CD8-positive, alpha-beta memory T cell (primary cell): ENCODE measurements at places on chromosomes 12 and 14. TPM values are rescaled to one million over a fixed set of nuclear protein-coding genes. Genes with fewer than 3 reads are reported as not detected.

The FLRT2 gene
- not detected for total RNA-seq

The RBP5 gene
- 0.31 TPM for total RNA-seq

The PDZRN4 gene
- not detected for total RNA-seq

The RIN3 gene
- 46.0 TPM for total RNA-seq

The TPPP2 gene
- total RNA-seq = not detected

The RNASE1 gene
- total RNA-seq = 4.3 TPM

The FAM181A gene
- not detected for total RNA-seq

The DEGS2 gene
- 0.35 TPM for total RNA-seq

DNA sequence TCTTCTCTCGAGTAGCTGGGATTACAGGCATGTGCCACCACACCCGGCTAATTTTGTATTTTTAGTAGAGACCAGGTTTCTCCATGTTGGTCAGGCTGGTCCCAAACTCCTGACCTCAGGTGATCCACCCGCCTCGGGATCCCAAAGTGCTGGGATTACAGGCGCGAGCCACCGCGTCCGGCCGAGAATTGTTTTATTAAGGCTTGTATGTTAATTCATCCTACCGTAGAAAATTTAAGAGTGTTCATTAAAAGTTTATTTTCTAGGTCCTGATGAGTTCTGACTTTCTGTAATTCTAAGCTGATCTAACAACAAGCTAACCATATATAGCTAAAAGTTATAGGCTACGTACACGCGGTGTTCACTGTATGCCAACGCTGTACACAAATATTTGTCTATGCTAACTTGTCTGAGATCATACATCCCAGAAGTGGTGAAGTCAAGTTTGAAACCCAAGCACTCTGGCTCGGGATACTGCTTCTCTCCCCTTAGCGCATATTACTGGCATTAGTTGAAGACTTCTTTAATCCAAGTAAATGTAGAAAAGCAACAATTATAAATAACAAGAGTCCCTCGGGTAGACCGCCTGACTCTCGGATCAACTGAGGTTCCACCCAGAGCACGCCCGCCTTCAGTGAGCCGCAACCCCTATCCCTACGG is 570 bp upstream of the MRPS35 start:
- peaks cover 13% of the 10 kb centered on the region for H3K4me1 ChIP-seq
- no peak for DNase-seq
- peak overlapping the region; percentile 73 for H3K4me3 ChIP-seq
- H3K36me3 ChIP-seq = no peaks in the 10 kb centered on the region
- no peaks in the 10 kb centered on the region for H3K27me3 ChIP-seq

GRCh38 chr12:132724506-132725241 is 14.0 kb downstream of the PGAM5 start:
- no peaks in the 10 kb centered on the region for H3K4me1 ChIP-seq
- no peak overlapping the region for H3K4me3 ChIP-seq
- H3K27ac ChIP-seq = no peak overlapping the region
- no peak for DNase-seq
- H3K27me3 ChIP-seq = no peaks in the 10 kb centered on the region

GRCh38 chr14:62428429-62429203 is 616.6 kb downstream of the KCNH5 start:
- no peak overlapping the region for H3K4me3 ChIP-seq
- H3K27ac ChIP-seq = no peak overlapping the region
- H3K4me1 ChIP-seq = no peaks in the 10 kb centered on the region

GRCh38 chr12:57057067-57057751 is 7.3 kb upstream of the MYO1A start:
- H3K27ac ChIP-seq = no peak overlapping the region
- DNase-seq = no peak
- H3K4me3 ChIP-seq = no peak overlapping the region
- peaks cover 5% of the 10 kb centered on the region for H3K4me1 ChIP-seq

DNA sequence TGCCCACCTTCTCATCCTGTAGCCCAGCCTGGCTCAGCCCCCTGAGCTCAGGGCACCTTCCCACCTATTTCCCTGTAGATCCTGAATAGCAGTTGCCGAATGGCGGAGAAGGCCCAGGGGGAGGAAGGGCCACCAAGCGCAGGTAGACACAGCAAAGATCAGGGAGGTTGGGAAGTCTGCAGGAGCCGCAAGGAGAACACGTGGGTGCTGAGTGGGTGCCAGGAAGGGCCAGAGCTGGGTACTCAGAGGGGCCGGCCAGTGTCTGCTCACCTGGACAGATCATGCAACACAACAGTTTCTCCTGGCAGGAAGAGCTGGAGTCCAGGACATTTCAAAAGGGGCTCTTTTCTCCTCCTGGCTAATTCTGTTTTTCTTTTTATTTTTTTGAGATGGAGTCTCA is 30.6 kb downstream of the CHGA start:
- no peak for DNase-seq
- H3K4me1 ChIP-seq = no peaks in the 10 kb centered on the region
- no peak overlapping the region for H3K4me3 ChIP-seq
- no peaks in the 10 kb centered on the region for H3K27me3 ChIP-seq

DNA sequence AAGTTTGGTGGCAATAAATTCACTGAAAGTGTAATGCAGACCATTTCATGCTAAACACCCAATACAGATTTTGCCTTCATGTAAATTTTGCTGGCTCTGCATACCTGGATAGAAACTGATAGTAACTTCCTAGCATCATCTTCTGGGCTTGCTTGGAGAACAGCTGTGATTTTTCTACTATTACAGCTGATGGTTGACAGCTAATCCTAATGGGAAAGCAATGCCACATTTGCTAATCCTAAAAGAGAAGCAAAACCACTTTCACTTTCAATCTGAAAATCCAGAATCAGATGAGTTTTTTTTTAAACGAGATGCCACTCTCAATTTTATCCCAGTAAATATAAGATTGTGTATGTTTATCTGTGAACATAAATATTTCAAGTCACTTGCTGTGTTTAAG is 1035.9 kb downstream of the TRHDE start:
- H3K27me3 ChIP-seq = no peaks in the 10 kb centered on the region
- no peak overlapping the region for H3K4me3 ChIP-seq
- DNase-seq = no peak

DNA sequence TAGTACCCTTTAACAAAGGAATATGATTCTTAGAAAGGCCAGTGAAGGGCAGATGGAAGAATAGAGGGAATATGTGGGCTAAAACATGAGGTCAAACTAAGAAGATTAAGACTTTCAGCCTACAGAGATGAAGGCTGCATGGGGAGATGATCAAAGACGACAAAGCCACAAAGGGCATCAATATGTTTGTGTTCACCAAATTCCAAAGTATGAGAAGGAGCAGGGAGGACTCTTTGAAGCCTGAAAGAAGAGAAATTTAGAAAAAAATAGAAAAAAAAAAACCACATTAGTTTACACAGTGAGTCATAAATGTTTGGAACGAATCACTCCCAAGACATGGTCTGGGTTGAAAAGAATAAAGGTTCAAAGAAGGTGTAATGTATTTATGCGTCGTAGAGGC is 131.8 kb downstream of the NEDD1 start:
- no peak overlapping the region for H3K4me3 ChIP-seq
- H3K4me1 ChIP-seq = no peaks in the 10 kb centered on the region
- H3K27ac ChIP-seq = no peak overlapping the region
- no peaks in the 10 kb centered on the region for H3K27me3 ChIP-seq

GRCh38 chr12:124501112-124501561 is 66.3 kb downstream of the NCOR2 start:
- DNase-seq = no peak
- H3K27me3 ChIP-seq = no peaks in the 10 kb centered on the region
- no peak overlapping the region for H3K27ac ChIP-seq
- H3K4me1 ChIP-seq = no peaks in the 10 kb centered on the region
- H3K4me3 ChIP-seq = no peak overlapping the region

DNA sequence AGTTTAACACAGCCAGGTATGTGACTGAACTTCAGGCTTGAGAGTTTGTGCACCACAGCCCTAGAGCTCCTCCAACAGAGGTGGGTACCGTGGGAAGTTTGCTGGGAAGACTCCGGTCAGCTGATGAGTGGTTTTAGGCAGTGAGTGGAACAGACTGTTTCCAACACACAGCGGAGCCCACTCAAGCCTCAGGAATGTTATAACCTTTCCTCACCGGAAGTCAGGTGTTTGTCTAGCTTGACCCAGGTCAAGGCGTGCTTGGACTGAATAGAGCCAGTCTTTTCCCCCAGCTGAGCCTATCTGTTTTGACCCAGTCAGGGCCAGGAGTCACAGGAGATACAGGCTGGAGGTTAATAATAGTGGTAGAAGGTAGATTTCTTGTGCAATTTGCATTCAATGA is 138.4 kb upstream of the PARP11 start:
- H3K4me3 ChIP-seq = no peak overlapping the region
- H3K36me3 ChIP-seq = no peaks in the 10 kb centered on the region
- H3K27ac ChIP-seq = no peak overlapping the region
- no peak for DNase-seq
- H3K27me3 ChIP-seq = no peaks in the 10 kb centered on the region

- H3K4me1 ChIP-seq = peaks cover 11% of the 10 kb centered on the region
- no peaks in the 10 kb centered on the region for H3K36me3 ChIP-seq
- H3K27me3 ChIP-seq = no peaks in the 10 kb centered on the region
- H3K27ac ChIP-seq = no peak overlapping the region
- no peak overlapping the region for H3K4me3 ChIP-seq
These were observed 240.1 kb upstream of the OR4E1 start for GRCh38 chr14:21913759-21914158.

- no peaks in the 10 kb centered on the region for H3K4me1 ChIP-seq
- H3K36me3 ChIP-seq = no peaks in the 10 kb centered on the region
- no peaks in the 10 kb centered on the region for H3K27me3 ChIP-seq
- no peak overlapping the region for H3K4me3 ChIP-seq
- DNase-seq = no peak
These were observed 59.3 kb upstream of the CCDC91 start for GRCh38 chr12:28130625-28131598.

DNA sequence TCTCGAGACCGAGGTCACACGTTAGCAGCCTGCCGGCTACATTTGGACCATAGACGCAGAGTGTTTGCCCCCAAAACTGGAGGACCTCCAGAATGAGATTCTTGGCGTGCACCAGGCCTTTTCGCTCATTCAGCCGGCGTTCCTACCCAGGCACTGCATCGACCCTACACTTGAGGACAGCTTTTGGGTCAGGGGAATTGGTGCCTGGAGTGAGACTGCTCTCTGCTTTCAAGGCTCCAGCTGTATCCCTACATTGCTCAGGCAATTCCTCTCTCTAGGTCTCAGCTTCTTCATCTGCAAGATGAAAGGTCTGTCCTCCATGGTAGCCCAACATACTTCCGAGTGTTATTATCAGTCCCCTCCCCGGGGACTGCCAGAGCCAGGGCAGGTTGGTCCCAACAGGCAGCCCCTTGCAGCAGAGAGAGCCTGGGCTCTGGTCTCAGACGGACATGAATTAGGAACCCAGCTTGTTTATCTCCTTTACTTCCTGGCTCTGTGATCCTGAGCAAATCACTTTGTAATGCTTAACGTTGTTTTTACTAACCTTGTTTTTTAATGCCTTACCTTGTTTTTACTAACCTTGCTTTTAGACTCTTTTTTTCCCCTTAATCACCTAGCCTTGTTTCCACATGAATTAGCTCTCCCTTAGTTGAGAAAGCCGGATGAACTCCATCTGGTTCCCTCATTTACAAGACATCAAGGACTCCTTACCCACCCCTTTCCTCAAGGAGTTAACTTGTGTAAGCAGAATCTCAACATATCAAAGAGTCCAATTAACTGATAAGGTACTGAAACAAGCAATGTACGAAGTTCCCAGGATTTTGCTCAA is 892 bp downstream of the TCHP start:
- peaks cover 16% of the 10 kb centered on the region for H3K36me3 ChIP-seq
- H3K4me1 ChIP-seq = peaks cover 23% of the 10 kb centered on the region
- H3K4me3 ChIP-seq = peak overlapping the region; percentile 85
- no peak for DNase-seq

DNA sequence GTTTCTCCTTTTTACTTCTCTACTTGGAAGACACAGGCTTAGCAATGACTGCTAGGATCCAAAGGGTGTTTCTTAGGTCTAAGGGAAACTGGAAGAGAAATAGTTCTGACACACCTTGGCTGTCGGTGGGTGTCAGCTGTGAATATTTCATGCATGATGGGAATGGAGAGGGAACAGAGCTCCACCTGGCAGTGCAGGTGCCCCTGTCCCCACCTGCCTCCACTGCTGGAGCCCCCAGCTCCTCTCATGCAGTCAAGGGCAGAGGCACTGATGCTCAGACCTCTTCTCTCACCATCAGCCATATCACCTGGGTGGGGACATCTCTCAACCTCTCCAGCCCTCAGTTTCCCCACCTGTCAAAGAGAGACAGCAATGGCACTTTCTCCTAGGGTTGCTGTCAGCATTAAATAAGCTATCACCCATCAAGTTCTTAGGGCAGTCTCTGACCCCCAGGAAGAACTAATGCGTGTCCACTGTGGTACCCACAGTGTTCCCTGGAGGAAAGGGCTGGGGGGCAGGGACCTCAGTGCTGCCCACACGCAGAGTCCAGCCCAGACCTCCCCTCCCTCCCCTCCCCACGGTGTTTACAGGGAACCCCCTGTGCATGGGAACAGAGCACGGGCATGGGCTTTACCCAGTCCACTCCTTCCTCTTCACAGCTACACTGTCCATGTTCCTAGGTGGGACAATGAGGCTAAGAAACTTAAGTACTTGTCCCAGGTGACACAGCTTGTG is 69.1 kb downstream of the C14orf132 start:
- no peaks in the 10 kb centered on the region for H3K36me3 ChIP-seq
- no peak for DNase-seq
- no peaks in the 10 kb centered on the region for H3K27me3 ChIP-seq
- H3K4me3 ChIP-seq = no peak overlapping the region
- no peaks in the 10 kb centered on the region for H3K4me1 ChIP-seq

GRCh38 chr14:54864526-54864925 is 38.1 kb downstream of the GCH1 start:
- no peak for DNase-seq
- H3K4me1 ChIP-seq = no peaks in the 10 kb centered on the region
- no peak overlapping the region for H3K4me3 ChIP-seq
- H3K27ac ChIP-seq = no peak overlapping the region

DNA sequence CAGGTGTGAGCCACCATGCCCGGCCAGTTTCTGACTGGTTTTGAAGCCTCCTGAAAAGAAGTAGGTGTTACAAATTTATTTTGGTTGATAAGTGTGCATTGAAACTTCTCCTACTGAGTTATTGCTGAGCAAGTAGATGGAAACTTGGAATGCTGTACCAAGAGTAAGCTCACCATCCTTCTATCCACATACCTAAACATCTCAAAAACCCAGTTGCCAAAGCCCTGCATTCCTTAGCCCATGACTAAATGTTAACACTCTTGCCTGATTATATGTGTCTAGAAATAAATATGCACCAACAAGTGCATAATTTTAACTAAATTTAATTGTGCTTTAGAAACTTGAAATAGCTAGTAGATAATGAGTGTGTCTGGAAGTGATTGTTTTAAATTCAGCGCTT is 357.8 kb downstream of the DUSP6 start:
- DNase-seq = no peak
- no peak overlapping the region for H3K27ac ChIP-seq
- no peak overlapping the region for H3K4me3 ChIP-seq
